Aorta (tissue), 5 donors: ENCODE measurements at places on chromosomes 13 and 19. TPM values are rescaled to one million over a fixed set of nuclear protein-coding genes. Genes with fewer than 3 reads are reported as not detected.

GRCh38 chr13:35769812-35770211 is 293.3 kb upstream of the MAB21L1 start:
- H3K27ac ChIP-seq, result no peak overlapping the region
- no peak for DNase-seq
- H3K36me3 ChIP-seq, result no peaks in the 10 kb centered on the region
- no peaks in the 10 kb centered on the region for H3K27me3 ChIP-seq
- no peak overlapping the region for H3K4me3 ChIP-seq

DNA sequence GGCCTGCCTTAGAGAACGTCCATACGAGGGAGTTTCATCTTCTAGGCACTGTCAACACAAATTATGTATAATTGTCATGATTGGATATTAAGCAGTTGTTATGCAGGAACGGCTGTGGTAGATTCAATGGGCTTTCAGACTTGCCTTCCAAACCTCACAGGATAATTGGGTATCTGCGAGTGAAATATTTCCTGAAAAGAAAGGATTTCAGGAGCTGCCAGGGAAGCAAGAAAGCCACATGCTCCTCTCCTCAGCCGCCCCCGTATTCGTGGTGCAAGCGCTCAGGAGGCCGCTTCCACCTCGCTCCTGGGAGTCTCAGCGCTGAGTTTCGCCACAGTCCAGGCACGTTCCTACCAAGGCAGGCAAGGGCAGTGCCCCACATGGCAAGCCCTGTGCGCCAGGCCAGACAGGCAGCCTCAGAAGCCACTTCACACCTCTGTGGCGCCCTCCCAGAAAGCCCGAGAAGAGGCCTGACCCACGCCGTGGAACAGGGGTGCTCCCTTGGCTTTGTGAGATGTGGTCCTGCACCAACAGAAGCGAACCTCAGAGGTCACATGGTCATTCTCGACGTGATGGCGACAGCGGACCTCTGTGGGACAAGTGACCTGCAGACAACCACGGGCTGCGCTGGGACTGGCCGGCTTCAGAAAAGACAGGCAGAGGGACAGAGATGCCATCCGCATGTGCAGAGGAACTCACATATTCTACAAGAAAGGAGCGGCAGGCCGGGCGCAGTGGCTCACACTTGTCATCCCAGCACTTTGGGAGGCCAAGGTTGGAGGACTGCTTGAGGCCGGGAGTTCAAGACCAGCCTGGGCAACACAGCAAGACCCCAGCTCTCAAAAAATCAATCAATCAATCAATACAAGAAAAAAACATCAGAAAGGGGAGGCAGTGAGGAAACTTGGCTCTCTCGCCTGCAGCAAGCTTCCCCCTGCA is 41.4 kb downstream of the CEBPG start:
- no peaks in the 10 kb centered on the region for H3K4me1 ChIP-seq
- H3K36me3 ChIP-seq, result no peaks in the 10 kb centered on the region
- no peak overlapping the region for H3K27ac ChIP-seq

DNA sequence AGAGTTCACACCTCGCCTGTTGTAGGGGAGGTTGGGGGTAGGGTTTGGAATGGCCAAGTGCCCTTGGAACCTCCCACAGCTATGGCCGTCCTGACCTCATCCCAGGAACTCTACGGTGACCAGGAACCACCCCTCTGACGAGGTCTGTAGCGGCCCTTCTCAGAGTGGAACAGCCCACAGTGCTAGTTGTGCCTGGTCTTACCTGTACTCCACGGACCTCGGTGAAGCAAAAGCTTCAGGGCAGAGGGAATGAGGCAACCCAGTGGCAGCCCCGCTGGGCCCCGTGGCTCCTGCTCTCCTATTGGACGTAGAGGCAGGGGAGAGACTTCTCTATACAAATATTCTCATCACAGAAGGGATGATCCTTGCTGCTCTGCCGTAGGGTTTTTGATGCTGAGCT is 7.1 kb downstream of the TSSK6 start:
- no peaks in the 10 kb centered on the region for H3K4me1 ChIP-seq
- no peak for DNase-seq
- no peak overlapping the region for H3K4me3 ChIP-seq
- H3K36me3 ChIP-seq, result no peaks in the 10 kb centered on the region

DNA sequence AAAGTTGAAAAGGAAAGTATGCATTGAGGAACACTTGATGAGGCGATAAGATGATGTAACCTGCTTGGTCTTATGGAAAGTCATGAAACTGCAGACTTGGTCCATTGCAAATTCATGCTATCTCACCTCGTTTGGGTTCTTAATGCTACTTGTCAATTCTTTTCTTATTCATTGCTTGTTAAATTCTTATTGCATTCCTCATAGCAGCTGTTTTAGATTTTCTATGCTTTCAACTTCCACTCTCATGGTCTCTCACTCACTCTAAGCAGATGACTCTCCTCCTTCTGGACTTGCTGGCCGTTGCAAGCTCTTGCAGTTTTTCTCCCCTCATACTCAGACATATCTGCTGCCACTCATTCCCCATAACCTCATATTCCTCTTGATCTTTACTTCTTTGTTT is 67.8 kb upstream of the CSNK1A1L start:
- H3K27me3 ChIP-seq, result no peaks in the 10 kb centered on the region
- H3K4me1 ChIP-seq, result no peaks in the 10 kb centered on the region
- DNase-seq, result no peak
- H3K4me3 ChIP-seq, result no peak overlapping the region

DNA sequence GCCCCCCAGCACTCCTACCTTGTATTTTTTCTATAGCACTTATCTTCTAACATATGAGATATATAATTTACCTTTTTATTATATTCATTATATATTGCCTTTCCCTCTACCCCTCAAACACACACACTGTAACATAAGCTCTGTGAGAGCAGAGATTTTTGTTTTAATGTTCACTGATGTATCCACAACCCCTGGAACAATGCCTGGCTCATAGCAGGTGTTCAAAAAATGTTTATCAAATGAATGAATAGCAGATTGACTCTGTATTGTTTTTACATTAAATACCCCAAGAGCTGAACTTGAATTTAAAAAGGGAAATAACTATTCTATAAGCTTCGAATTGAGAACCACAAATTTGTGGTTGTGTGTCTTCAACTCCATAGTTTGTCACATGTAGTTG is 11.0 kb downstream of the POLR1D start:
- DNase-seq, result no peak
- H3K4me1 ChIP-seq, result no peaks in the 10 kb centered on the region
- no peak overlapping the region for H3K27ac ChIP-seq
- H3K36me3 ChIP-seq, result no peaks in the 10 kb centered on the region
- no peak overlapping the region for H3K4me3 ChIP-seq

DNA sequence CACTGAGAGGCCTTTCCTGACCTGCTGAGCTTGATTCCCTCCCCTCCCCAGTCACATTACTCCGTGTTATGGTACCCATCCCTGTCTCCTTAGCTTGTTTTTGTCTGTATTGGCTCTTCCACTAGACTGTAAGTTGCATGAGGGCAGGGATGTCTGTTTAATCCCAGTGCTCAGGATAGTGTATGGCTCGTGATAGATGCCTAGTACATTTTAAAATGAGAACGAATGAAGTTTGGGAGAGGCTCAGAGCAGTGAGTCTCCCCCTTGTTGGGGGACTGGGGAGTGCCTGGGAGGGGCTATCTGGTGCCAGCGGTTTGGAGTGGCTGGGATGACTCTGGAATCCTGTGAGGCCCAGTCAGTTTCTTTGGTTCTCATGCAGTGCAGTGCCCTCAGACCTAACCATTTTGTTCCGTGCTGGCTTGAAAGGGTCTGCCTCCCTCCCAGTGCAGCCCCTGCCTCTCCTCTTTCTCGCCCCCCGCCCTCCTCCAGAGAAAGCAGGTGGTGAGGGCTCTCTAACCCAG is 35.5 kb downstream of the ACTN4 start:
- peaks cover 7% of the 10 kb centered on the region for H3K4me1 ChIP-seq
- no peak overlapping the region for H3K4me3 ChIP-seq
- H3K36me3 ChIP-seq, result peaks cover 4% of the 10 kb centered on the region
- H3K27ac ChIP-seq, result peak overlapping the region; percentile 83
- no peaks in the 10 kb centered on the region for H3K27me3 ChIP-seq

DNA sequence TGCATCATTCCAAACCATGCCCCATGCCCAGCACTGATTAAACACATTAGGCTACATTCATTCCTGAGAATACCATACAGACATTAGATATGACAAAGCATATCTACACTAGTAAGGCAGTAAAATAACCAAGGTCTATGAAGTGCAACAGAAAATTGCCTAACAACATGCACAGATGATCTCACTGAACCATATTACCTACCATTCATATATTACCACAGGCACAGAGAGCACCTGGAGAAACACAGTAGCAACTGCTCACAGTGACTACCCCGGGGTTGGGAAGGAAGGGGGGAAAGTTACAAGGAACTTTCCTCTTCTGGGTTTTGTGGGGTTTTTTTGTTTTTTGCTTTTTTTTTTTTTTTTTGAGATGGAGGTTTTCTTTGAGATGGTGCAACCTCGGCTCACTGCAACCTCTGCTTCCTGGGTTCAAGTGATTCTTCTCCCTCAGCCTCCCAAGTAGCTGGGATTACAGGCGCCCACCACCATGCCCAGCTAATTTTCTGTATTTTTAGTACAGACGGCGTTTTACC is 669.6 kb downstream of the UQCRFS1 start:
- H3K27me3 ChIP-seq, result no peaks in the 10 kb centered on the region
- no peaks in the 10 kb centered on the region for H3K36me3 ChIP-seq
- H3K4me3 ChIP-seq, result no peak overlapping the region
- H3K4me1 ChIP-seq, result no peaks in the 10 kb centered on the region
- DNase-seq, result no peak

DNA sequence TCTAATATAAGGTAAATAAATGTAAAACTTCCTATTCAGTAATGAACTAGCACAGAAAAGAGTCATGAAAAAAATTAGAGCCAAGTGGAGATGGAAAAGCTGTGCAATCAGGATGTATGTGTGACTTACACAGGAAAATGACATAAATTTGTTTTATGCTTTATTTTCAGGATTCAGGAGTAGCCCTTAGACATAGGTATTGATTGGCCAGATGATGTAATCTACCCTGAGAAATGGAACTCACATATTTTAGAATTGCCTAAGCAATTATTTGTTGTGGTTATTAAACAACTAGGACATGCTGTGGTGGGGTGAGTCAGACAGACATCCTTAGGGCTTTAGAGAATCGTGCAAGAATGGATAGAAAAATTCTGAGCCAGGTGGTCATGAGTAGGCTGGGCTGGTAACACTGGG is 110.6 kb downstream of the PCDH9 start:
- H3K4me3 ChIP-seq, result no peak overlapping the region
- H3K27ac ChIP-seq, result no peak overlapping the region
- no peaks in the 10 kb centered on the region for H3K4me1 ChIP-seq
- H3K36me3 ChIP-seq, result no peaks in the 10 kb centered on the region
- DNase-seq, result no peak

- no peaks in the 10 kb centered on the region for H3K36me3 ChIP-seq
- no peak overlapping the region for H3K4me3 ChIP-seq
- H3K27me3 ChIP-seq, result no peaks in the 10 kb centered on the region
- H3K27ac ChIP-seq, result peak overlapping the region; percentile 12
Measured at GRCh38 chr13:33258808-33259193, 26.8 kb downstream of the STARD13 start.

DNA sequence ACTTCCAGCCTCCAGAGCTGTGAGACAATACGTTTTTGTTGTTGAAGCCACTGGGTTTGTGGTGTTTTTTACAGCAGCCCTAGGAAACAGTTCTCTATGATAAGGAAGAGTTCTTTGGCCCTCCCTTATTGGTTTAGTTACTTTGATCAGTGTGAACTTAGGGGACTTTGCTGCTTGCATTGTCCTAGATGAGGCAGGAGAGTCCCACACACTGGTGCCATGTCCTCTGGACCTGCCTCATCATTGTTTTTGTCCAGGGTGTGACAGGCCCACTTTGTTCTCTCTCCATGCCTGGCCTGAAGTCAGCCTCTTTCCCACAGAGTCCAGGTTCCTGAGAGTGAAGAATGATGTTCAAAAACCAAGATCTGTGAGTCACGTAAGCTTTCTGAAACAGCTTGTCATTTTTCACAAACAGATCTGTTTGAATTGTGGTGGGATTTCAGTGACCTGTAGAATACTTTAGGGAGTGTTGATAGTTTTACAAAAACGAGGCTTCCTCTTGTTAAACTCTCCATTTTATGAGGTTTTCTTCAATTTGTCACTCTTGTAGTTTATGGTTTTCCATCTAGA is 63.8 kb downstream of the ING1 start:
- no peaks in the 10 kb centered on the region for H3K36me3 ChIP-seq
- no peak for DNase-seq
- no peaks in the 10 kb centered on the region for H3K27me3 ChIP-seq
- no peak overlapping the region for H3K27ac ChIP-seq
- no peak overlapping the region for H3K4me3 ChIP-seq

DNA sequence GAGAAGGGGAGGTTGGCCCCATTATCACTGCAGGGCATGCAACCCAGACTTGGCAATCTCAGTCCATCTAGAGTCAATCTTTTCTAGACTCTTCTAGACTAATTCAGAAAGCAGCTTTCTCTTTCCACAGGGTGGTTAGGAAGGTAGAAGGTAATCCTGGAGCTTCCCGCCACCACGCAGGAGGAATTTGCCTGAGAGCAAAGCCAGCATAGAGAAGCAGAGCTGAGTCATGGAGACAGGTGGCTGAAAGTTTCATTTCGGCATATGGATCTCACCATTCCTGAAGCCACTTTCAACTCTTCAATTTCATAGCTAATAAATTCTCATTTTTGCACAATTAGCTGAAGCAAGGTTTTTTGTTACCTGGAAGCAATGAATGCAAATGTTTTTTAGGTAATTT is 29.0 kb upstream of the FFAR2 start:
- no peak for DNase-seq
- H3K4me3 ChIP-seq, result no peak overlapping the region
- no peaks in the 10 kb centered on the region for H3K27me3 ChIP-seq
- no peaks in the 10 kb centered on the region for H3K4me1 ChIP-seq
- no peak overlapping the region for H3K27ac ChIP-seq

DNA sequence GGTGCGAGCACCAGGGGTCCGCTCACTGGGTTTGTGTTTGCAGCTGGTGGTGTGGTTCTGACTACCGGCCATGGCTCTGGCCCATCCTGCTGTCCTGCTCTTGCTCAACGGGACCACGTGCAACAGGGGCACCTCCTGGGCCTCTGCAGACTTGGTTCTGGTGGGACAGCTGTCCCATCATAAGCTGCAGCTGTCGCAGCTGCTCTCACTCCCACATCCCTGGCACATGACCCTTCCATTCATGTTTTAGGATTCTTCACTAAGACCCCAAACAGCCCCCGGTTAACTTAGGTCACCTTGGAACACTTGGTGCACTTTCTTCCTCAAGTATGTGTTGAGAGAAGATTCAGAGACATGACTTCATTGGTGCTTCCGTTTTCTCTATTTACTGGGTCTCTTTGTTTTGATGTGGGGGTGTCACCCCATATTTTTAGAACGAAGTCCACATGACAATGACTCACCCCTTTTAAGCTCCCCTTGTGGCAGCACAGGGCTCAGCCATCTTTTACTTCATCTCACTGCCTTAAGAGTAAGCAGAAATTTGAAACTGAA is 68.4 kb upstream of the ARHGEF7 start:
- peak; percentile 62 for DNase-seq
- H3K4me3 ChIP-seq, result no peak overlapping the region
- no peaks in the 10 kb centered on the region for H3K36me3 ChIP-seq
- no peaks in the 10 kb centered on the region for H3K4me1 ChIP-seq

Gene ZNF582
- 4.0 TPM for total RNA-seq

Gene PRSS57
- total RNA-seq, result not detected

Gene TEKTIP1
- total RNA-seq, result 2.4 TPM

Gene ERICH6B
- not detected for total RNA-seq

Gene VSTM2B
- not detected for total RNA-seq

Gene NPAS1
- total RNA-seq, result 9.8 TPM

Gene PGLYRP1
- total RNA-seq, result 1.4 TPM

Gene RNF113B
- total RNA-seq, result not detected
